HCEC 1CT (cell line): ENCODE measurements at places on chromosomes 2 and 18.

DNA sequence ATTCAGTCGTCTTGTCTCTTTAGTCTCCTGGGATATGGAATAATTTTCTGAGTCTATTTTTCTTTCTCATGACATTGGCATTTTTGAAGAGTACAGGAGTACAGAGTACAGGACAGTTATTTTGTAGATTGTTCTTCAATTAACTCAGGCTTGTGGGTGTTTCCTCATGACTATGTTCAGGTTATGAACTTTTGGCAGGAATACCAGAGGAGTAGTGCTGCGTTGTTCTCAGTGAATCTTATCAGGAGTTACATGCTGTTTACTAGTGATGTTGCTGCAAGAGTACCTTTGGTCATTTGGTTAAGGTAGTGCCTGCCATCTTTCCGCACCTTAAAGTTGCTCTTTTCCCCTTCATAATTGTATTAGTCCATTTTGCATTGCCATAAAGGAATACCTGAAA, 41.3 kb upstream of the AGFG1 start:
- no peak for DNase-seq

- peak; percentile 95 for DNase-seq
These were observed 137.6 kb downstream of the COPS8 start for GRCh38 chr2:237223201-237223861.

DNA sequence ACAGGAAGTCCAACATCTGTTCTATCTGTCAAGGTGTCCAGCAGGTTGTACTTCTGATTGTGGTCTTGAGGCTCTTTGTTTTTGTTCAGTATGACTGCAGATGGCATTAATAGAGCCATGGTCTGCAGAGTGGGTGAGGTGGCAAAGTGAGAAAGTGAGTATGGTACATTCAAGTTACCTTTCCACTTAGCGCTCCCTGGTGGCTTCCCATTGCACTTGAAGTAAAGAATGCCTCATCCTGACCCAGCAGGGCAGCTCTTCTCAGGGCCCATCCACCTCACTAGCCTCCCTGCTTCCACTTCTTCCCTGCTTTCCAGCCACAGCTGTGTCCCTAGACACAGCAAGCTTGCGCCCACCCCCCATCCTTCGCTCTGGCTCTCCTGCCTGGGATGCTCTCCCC, 148.0 kb upstream of the ALPP start:
- no peak for DNase-seq

DNA sequence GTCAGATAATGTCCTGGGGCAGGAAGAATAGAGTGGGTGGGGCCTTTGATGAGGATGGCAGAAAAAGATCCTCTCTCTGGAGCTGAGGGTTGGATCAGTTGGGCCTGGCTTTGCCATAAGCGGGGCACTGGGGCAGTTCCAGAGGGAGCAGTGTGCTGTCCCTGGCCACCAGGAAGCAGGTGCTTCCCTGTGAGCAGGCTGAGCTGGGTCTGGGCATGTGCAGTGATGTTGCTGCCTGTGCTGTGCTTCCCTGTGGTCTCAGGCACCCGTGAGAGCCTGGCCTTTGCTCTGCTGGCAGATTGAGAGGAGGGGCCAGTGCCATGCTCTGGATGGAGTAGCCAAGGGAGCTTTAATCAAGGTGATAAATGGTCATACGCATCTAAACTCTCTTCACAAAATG, 14.6 kb upstream of the NPPC start:
- no peak for DNase-seq

GRCh38 chr18:25557011-25557410, 205.0 kb upstream of the ZNF521 start:
- no peak for DNase-seq

GRCh38 chr2:161138429-161138828, 21.8 kb upstream of the TANK start:
- DNase-seq: no peak

GRCh38 chr18:2529154-2529553, 42.2 kb downstream of the METTL4 start:
- DNase-seq: no peak

- peak; percentile 8 for DNase-seq
These were observed 124.1 kb downstream of the MEMO1 start for GRCh38 chr2:31886700-31887099.

DNA sequence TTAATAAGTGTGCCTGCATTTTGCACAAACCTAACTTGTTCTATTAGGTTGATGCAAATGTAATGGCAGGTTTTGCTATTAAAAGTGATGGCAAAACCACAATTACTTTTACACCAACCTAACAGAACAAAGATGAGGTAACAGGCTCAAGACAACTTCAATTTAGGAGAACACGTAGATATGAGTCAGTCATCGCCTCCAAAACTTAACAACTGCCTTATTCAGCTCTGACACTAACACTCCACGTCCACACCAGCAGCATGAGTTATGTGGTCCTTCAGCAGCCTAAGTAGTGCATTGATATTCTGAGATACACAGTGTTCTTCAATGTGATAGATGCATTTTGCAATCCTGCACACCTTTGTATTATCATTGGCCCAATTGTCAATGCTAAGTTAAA, 1175.1 kb upstream of the ACVR2A start:
- no peak for DNase-seq

DNA sequence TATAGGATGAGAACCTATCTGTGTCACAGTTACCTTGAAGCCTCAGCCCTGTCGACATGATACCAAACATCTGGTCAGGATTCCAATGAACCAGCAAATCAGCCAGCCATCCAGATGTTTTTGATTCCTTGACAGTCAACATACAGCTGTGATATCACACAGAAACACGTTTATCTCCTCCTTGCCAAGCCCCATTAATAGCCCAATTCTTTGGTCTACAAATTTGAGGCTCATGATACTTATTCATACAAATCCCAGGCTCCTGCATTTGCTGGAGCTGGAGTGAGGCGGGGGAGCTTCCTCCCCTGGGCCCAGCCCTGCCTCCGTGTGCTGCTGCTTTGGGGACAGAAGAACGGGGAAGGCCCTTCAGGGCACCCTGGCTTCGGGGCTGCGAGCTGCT, 611.6 kb upstream of the SALL3 start:
- no peak for DNase-seq

DNA sequence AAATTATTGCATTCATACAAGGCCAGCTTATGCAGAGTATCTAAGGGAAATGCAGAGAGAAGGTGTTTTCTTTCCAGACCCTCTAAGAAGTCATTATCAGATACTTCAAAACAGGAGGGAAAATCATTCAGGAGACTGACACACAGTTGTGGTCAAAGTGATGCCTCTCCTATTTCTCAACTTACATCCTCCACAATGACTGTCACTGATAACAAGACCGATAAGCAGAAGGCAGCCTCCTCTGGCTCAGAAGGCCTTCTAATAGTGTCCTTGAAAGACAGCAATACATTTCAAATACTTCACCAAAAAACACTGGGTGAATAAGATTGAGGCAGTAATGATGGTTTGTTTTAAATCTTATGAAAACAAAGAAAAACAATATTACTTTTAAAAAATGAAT, 199.7 kb downstream of the PIEZO2 start:
- DNase-seq: no peak

DNA sequence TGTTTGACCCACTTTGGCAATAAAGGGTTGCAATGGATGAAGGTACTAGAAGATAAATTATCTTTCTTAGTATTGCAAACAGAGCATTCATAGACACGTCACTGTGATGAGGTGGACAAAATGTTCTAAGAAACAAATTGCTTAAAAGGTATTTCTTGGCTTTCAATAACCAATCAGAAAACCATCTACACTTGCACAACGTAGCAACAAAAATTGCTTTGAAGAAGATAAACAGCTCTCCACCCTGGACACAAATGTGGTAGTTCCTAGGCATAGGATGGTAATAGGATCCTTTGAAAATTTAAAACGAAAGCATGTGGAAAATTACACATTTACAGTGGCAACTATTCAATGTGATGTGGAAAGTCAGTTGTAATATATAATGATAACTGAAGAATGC, 439.9 kb upstream of the ETAA1 start:
- no peak for DNase-seq

DNA sequence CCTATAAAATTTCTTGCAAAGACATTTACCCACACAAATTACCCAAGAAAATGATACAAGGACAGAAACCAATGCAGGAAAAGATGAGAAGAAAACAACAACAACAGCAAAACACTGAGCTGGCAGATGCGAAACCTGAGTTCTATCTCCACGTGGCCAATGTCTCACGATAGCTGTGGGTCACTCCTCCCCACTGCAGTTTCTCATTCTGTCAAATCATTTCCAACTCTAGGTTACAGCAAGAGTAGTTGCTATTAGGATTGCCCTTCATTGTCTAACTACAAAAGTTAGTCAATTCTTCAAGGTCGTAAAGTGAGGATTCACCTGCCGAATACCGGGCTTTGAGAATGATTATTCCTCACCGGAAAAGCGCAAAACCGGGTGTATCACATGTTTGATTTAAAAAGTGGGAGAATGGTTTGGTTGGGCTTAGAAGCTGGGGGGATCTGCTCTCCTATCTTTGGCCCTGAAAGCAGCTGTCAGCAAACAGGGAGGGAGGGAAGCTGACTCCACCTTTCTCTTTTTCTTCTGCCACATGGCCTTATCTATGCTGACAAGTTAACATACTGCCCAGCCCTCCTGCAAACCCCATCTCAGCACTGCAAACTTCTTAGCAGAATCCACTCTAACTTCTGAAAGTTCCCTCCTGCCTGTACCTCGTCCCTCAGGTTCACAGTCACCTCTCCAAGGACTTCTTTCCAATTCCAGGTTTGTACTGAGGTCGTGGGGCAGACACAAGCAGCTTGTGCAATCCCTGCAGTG, 473.0 kb downstream of the SOX11 start:
- DNase-seq: no peak

DNA sequence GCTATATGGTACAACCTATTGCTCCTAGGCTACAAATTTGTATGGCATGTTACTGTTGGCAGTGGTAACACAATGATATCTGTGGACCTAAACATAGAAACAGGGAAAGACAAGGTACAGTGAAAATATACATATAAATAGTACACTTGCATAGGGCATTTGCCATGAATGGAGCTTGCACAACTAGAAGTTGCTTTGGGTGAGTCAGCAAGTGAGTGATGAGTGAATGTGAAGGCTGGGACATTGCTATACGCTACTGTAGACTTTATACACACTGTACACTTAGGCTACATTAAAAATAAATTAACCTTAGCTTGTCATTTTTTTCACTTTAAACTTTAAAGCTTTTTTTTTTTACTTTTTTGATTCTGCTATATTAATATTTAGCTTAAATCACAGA, 500.0 kb upstream of the SETBP1 start:
- no peak for DNase-seq

DNA sequence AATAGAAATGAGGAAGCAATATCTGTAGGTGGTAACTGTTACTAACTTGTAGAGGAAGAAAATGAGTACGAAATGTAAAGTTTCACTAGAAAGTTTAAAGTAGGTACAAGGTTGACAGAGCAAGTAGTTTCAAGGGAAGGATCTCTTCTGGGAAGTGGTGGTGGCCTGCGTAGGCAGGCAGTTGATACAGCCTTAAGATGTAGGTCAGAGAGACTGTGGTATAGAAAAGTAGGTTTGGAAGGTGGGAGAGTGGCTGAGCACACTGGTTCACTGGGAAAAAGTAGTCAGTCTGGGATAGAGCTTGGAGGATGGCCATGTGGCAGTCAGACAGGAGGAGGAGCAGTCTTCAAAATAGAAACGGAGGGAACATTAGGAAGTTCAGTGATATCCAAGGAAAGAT, 23.5 kb downstream of the KDM3A start:
- DNase-seq: no peak

GRCh38 chr2:147363181-147363580, 481.6 kb upstream of the ACVR2A start:
- DNase-seq: no peak

GRCh38 chr2:160478660-160479059, 14.9 kb downstream of the RBMS1 start:
- no peak for DNase-seq

DNA sequence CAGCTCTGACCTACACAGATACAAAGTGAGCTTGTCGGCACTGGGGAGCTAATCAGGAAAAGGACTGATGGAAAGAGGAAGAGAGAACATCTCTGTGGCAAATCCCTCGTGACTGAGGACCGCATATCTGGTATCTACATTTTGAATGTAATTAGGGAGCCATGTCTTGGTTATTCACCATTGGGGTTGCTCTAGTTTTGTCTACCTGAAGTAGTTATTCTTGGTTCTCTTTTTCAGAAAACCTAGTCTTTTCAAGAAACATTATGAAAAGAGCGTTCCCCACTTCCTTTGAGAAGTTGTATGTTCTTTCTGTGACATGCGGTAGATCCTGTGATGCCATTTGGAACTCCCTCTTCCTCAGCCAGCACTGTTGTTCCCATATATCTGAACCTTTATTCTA, 104.4 kb downstream of the DOCK10 start:
- no peak for DNase-seq

- no peak for DNase-seq
These were observed 234.4 kb downstream of the NDUFA10 start for GRCh38 chr2:239790721-239791120.

GRCh38 chr18:32634876-32635431, 137.9 kb downstream of the KLHL14 start:
- no peak for DNase-seq

DNA sequence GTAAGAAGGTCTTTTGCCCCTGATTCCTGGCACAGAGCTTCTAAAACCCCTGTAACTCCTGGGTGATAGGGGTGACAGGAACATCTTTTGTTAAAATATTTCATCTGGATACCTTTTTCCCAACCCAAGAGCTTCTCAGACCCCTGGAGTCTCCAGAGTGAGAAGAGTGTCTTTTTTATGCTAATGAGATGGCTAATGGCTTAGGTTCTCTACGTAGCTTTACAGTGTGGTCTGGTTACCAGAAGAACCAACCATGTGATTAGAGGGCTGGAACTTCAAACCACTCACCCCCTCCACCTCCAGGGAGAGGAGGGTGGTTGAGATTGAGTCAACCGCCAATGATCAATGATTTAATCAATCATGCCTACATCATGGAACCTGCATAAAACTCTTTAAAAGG, 16.2 kb upstream of the DCC start:
- DNase-seq: no peak

- DNase-seq: no peak
These were observed 12.6 kb downstream of the CYRIA start for GRCh38 chr2:16653083-16653375.

- DNase-seq: no peak
These were observed 218.2 kb downstream of the NDUFA10 start for GRCh38 chr2:239806758-239807434.

- DNase-seq: no peak
These were observed 615 bp upstream of the CCNT2 start for GRCh38 chr2:134917888-134918525.

- DNase-seq: peak; percentile 19
These were observed 484.5 kb upstream of the ZNF804A start for GRCh38 chr2:184113696-184114403.

- no peak for DNase-seq
These were observed 70.7 kb downstream of the CABLES1 start for GRCh38 chr18:23205980-23206379.

DNA sequence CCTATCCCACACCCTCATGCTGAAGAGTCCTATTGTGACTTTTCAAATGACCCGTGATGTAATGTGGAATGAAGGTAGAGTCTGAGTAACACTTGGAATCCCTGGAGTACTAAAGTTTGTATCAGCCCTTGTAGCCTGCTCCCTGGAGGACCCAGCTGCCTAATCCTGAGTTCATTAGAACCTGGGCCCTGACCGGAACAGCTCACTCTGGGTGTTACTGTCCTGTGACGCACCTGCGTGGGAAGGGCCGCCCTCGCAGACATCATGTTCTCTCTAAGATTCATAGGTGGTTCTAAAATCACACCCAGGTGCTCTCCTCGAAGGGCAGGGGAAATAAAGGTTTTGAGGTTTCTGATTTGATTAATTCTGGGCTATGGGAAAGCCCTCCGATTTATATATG, 62.3 kb downstream of the NCK2 start:
- no peak for DNase-seq
